T-helper 1 cell (primary cell): ENCODE measurements at places on chromosomes 5 and 9.

- DNase-seq, result no peak
These were observed 153.9 kb downstream of the ARRDC3 start for GRCh38 chr5:91229031-91229727.

DNA sequence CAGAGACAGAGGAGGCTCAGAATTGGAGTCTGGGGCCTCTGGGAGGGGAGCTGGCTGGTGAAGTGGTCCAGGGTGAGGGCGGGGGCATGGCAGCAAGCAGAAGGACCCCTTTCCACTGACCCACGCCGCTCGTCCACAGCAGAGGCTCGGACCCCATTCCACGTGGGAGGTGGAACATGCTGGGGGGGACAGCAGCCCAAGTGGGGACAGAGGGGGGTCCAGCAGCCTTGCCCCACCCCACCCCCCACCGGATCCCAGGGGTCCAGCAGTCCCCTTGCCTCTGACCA, 25.4 kb upstream of the NKD2 start:
- DNase-seq, result no peak

DNA sequence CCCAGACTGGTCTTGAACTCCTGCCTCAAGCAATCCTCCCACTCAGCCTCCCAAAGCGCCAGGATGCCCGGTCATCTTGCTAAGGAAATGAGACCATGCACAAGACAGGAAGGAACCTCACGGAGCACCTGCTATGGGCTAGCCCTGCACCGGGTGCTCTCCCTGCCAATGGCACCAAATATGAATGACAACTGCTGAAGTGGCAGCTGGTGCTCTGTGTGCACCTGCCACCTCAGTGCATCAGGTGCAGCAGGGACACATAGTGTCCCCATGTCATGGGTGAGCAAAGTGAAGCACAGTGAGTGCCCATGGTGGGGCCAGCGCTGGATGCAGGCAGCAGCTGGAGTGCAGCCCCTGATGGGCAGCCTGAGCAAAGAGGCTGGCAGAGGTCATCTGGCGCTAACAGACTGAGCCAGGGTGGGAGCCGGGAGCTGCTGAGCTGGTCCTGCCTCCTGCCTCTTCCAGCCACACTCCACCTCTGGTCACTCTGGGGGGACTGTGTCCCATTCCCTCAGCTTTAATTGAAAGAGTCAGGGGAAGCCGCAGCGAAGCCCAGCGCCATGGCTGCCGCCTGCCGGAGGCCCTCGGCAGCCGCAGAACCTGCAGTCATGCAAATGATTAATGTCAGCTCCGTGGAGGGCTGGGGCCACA, 46.4 kb downstream of the BARX1 start:
- DNase-seq, result no peak

- DNase-seq, result no peak
These were observed 23.8 kb downstream of the LOX start for GRCh38 chr5:122054266-122054665.

DNA sequence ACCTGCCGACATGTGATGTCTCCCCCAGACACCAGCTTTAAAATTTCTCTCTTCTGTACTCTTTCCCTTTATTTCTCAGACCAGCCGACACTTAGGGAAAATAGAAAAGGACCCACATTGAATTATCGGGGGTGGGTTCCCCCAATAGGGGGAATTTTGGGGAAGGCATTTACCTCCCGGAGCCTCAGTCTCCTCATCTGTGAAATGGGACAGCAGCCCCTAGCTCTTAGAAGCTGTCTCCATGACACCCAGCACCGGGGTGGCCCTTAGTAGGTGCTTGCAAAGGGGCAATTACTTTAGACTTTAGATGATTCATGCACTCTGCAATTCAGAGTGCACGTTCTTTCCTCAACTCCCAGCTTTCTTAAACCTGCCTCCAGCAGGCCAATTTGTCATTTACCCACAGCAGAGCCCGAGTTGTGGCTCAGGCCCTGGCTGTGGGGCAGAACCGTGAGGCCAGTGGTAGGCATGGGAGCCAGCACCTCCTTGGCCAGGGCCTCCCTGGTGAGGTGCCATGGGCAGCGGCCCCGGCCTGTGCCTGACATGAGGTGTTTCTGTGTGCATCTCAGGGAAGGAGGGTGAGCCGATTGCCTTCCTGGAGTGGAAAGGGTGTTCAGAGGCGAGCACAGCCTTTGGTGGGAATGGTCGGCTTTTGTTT, 51.7 kb downstream of the SH3PXD2B start:
- no peak for DNase-seq

DNA sequence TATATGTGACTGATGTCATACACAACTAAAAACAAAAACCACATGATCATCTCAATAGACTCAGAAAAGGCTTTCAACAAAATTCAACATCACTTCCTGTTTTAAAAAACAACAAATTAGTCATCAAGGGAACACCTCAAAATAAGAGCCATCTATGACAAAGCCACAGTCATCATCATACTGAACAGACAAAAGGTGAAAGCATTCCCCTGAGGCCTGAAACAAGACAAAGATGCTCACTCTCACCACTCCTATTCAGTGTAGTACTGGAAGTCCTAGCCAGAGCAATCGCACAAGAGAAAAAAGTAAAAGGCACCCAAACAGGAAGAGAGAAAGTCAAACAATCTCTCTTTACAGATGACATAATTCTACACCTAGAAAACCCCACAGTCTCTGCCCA, 893.5 kb upstream of the EDIL3 start:
- DNase-seq, result no peak

- no peak for DNase-seq
These were observed at the start of gene PCDHA10 for GRCh38 chr5:140855772-140856674. PCDHA10 (plus strand) TSS chr5:140855897; CDS start chr5:140856049, 152 bp downstream.

GRCh38 chr9:32359452-32359851, 25.0 kb upstream of the ACO1 start:
- DNase-seq, result no peak

DNA sequence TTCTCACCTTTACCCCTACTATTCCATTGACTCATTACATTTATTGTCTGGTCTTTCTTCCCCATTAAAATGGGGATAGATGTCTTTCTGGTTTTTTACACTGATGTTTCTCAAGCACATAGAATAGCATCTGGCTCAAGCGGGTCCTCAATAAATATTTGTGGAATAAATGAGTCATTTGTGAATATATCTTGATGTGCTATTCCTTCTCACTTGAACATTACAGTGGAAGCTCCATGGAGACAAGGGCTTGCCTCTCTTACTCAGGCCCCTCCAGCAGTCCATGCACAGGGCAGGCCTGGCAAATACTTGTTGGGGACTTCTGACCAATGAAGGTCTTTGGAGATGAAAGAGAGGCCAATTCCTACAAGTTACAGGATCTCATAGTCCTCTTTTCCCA, 151.7 kb upstream of the TAS2R1 start:
- no peak for DNase-seq

DNA sequence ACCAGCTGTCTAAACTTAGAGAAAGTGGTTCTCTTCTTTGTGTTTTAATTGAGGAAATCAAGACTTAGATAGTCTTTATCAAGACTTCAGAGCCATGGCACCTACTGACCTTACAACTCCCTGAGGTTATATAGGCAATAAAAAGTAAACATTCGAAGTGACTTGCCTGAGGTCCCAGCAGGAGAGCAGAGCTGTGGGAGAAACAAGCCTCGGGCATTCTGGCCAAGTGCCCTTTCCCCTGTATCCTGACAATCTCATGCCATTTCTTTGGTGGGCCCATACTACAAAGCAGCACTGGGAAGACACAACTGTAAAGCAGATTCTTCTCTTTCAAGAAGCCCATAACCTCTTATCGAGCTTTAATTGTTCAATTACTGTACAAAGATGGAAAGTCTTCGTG, 23.1 kb downstream of the FREM1 start:
- DNase-seq, result no peak

DNA sequence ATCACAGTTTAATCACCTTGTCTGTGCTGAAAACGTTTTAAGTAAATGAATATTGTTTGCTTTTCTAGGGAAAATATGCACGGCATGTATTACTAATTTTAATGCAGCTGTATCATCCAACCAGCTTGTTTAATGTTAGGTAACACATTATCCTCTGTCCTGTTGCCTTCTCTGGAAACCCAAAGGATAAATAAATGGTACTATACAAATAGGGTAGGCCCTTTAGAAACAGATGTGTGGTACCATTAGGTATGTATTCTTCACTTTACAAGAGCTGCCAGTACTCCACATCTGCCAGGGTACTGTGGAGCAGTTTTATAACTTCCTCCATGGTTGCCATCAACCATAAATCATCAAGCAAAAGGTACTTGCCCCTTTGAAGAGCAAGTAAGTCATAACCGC, 42.9 kb downstream of the FAF2 start:
- no peak for DNase-seq
